ENCODE measurements at places on chromosomes 3 and 15.

- DNase-seq: no peak
Observed at GRCh38 chr3:66010739-66011655, 27.7 kb downstream of the MAGI1 start.

- no peak for DNase-seq
Observed at GRCh38 chr15:100245855-100246254, 95.9 kb downstream of the ADAMTS17 start.

DNA sequence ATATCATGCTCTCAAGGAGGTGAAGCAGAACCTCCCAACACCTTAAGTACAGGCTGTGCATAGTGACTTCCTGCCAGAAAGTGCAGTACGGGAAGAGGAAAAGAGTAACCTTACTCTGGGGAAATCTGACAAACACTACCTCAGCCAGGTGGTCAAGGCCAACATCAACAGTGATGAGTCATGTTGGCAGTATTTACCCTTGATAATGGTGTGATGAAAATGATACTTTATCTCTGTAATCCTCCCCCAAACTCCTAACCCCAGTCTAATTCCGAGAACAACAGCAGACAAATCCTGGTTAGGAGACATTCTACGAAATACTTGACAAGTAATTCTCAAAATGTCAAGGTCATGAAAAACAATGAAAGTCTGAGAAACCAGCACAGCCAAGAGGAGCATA lies 26.5 kb downstream of the ANKDD1A start:
- no peak for DNase-seq

DNA sequence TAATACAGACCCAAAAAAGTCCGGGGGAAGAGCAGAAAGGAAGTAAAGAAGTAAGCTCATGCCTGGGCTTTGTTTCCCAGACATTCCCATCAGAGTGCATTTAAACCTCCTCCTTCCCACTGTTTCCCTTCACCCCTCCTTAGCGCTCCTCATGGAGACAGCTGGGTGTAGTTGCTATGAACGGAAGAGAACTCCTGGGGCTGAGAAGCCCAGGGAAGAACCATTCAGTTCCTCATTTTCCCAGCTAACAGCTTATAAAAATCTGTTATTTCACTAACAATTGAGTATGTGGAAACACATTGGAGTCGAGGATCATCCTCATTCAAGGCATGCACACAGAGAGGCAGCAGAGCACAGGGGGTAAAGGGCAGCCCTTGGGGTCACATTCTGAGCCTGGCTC lies 299.3 kb downstream of the SHQ1 start:
- no peak for DNase-seq

- DNase-seq: no peak
Observed at GRCh38 chr15:65804252-65804931, 12.3 kb upstream of the DENND4A start.

DNA sequence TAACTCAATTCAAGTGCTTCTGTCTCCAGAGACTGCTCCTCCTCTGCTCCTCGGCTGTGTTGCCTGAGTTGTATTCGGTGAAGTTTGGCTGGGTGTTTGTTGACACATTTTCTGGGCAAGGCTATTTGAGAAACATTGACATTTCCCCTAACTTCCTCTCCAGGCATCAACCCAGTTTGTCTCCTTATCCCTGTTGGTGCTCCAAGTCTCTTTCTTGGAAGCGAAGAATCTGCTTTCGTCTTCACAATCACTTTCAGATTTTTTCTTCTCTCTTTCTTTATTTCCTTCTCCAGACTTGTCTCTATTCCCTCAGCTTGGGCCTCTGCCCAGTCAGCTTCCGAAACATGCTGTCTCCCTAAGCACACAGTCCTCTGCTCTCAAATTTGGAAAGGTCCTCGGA lies 84.7 kb downstream of the ETV5 start:
- no peak for DNase-seq

GRCh38 chr15:66847565-66847991 lies 145.5 kb downstream of the SMAD6 start:
- no peak for DNase-seq

GRCh38 chr15:48954538-48954937 lies 9.2 kb downstream of the SHC4 start:
- DNase-seq: no peak

DNA sequence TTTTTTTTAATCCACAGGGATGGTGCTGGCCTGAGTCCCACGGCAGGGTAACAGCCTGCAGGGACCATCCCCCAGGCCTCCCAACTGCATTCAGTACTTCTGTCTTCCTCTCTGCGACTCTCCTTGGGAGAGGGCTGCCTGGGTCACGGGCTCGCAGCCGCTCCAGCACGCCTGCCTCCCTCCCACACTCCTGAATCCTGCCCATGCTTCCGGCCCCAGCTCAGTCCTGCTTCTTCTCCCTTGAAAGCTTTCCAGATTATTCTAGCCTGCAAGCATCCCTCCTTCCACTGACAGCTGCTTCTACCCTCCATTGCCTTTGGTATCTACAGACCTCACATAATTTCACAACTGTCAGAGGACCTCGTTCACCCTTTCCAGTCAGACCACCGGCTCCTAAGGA lies 32.4 kb downstream of the MEGF11 start:
- no peak for DNase-seq

DNA sequence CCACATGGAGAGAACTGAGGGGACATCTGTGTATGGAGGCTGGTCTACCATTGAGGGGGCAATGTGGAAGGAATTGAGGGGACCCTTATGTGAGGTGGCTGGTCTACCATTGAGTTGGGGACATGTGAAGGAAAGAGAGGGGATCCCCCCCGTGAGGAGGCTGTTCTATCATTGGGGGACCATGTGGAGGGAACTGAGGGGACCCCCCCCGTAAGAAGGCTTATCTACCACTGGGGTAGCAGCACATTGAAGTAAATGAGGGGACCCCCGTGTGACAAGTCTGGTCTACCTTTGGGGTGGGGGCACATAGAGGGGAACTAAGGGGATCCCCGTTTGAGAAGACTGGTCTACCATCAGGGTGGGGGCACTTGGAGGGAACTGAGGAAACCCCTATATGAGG lies 158.0 kb downstream of the FBLN2 start:
- DNase-seq: no peak

GRCh38 chr3:193310914-193311723 lies 67.4 kb downstream of the ATP13A5 start:
- DNase-seq: no peak

DNA sequence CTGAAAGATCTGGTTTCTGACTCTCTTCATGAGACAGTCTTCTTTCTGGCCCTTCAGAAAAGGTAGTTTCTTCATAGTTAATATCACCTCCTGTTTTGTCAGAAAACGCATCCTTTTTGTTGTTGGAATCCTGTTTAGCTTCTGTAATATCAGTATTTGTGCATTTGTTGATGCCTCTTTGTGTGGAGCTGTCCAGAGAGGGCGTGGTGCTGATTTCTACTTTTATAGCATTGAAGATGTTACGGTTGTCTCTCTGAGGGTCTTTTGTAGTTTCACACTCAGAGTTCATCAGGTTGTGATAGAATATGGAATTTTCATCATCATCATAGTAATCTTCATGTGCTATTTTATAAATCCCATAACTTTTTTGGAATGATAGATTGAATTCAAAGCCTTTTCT lies 8.9 kb downstream of the GPR149 start:
- no peak for DNase-seq

DNA sequence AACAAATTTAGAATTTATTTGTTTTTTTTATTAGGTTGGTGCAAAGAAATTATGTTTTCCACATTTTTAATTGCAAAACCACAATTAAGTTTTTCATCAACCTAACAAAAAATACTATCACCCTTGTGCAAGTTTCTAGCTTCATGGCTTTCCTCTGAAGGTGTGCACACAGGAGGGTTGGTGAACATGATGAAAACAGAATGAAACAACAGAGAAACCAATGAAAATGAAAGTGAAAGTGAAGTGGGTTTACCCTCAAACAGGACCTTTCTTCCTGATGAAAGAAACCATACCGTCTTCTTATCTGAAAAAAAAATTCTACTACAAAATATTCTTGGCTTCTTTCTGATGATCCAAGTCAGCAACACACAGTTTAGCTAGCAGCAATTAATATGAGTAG lies 71.9 kb upstream of the FEZF2 start:
- DNase-seq: no peak

DNA sequence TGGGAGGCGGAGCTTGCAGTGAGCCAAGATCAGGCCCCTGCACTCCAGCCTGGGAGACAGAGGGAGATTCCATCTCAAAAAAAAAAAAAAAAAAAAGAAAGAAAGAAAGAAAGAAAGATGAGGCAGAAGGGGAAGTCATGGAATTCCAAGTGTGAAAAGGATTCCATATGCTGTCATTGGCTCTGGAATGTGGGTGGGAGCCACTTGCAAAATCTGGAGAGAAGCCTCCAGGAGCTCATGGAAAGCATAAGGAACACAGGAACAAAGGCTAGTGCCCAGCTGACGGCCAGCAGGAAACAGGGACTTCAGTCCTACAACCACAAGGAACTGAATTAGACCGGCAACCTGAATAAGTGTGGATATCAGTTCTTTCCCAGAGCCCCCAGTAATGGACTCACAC lies 12.5 kb upstream of the TRAK1 start:
- DNase-seq: no peak

GRCh38 chr3:10709110-10709781 lies 106.8 kb upstream of the SLC6A11 start:
- DNase-seq: no peak

DNA sequence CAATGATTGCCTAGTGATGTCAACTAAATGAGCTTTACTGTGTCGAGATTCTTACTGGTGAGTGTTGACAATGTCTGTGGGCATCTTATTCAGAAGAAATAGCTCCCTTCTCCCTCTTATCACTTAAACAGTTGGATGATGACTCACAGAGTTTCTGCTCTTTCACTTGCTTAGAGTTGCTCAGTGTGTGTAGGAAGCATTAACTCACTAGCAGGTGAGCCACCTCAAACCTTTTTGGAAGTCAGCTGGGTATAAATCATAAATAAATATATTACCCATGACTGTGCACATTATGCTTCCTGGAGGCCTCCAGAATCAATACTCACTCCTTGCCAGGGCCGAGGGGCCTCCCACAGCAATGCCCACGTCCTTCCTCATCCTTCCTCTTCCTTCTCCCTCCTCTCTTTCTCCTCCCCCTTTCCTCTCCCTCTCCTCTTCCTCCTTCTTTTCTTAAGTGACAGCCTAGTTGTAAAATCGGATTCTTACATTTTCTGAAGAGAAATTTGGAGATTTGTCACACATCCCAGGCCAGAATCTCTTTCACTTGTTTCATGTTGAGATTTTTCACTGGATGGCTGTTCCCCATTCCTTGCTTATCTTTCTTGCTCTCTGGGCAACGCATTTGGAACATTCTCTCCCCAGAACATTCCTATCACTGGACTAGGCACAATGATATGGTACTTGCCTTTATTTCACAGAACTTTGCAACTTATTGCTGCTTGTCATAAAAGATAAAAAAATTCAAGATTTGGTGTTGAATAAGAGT lies 17.5 kb downstream of the SHC4 start:
- no peak for DNase-seq

DNA sequence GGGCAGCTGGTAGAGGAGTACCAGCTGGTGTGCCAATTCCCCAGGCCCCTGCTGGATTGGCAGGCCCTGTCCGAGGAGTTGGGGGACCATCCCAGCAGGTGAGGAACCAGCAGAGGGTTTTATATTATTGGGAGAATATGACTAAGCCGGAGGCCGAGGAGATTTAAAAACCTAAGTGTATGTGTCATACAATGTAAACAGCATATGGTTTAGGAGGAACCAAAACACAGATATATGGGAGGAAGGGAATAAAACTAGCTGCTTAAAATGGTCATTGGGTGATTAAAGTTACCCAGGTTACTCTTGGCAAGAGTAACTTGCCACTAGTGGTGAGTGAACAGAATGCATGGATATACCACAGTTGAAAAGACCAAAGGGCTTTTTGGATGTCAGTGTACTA lies 22.1 kb downstream of the SNRPN start:
- no peak for DNase-seq

GRCh38 chr3:73365756-73366397 lies 258.9 kb downstream of the PDZRN3 start:
- DNase-seq: no peak

DNA sequence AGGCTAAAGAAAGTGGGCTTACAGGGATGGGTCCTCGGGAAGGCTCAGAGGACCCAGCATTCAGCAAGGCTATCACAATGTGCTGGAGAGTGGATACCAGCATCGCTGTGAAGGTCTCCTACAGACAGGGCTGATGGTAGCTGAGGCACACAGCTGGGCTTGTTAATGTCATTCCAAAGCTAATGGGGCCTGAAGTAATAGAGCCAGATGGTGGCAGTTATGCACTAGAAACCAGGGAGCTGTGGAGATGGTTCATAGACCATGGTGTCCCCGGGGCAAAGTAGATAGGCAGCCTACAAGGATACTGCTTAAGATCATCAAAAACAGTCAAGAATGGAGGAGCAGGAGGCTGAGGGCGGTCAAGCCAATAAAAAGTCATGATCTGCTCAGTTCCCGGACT lies 24.8 kb upstream of the BOC start:
- no peak for DNase-seq

- DNase-seq: no peak
Observed at GRCh38 chr15:70407336-70407670, 309.6 kb upstream of the TLE3 start.

- no peak for DNase-seq
Observed at GRCh38 chr15:70111203-70112073, 13.7 kb upstream of the TLE3 start.

- no peak for DNase-seq
Observed at GRCh38 chr3:127634653-127635052, 5.7 kb downstream of the PODXL2 start.

DNA sequence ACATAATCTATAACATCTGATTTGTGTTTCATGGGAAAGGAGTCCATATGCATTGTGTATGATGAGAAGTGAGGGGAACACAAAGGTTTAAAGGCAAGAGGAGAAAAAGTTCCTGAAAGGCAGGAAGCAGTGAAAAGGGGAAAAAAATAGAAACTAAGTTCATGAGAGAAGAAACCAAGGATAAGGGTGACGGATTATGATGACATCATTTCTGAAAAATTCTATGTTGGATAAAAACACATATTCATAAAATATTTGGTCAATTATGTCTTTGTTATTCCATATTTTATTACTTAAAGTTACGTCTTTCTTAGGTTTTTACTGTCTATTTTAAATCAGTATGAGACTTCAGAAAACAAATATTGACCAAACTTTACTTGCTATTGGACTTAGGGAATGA lies 48.6 kb upstream of the CP start:
- DNase-seq: no peak

- no peak for DNase-seq
Observed at GRCh38 chr3:113070072-113070640, 79.4 kb downstream of the GTPBP8 start.

DNA sequence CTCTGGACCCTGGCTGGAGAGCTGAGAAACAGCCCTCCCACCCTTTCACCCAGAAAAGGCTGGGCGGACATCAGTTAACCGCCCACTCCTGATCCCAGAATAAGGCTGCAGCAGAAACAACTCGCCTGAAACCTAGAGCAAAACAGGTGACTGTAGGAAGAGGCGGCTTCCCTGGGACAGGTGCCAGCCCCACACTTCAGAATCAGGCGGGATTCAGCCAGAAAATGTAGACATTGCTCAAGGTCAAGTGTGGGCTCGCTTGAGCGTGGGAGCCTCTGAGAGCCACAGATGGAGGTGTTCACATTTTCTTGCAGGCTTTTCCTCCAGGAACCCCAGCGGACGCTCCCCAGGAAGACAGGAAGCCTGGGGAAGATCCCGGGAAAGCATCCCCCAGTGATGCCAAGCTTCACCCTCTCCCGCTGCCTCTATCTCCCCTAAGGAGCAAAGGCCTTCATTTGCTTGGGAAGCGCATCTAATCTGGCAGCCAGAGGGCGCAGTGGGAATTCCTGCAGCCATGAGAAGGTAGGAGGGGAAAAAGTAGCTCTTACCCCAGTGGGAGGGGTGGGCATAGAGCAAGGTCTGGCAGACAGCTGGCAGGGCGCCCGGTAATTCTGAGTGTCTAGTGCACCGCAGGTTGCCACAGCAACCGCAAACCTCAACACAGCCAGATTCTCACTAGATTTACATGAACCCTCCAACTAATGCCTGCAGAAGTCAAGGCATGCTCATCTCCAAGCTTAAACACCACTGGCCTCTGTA lies 77.7 kb downstream of the OCA2 start:
- no peak for DNase-seq
